Activated CD4-positive, alpha-beta T cell treated with anti-CD3 and anti-CD28 coated beads for 36 hours (primary cell): ENCODE measurements at places on chromosomes 11 and 22.

DNA sequence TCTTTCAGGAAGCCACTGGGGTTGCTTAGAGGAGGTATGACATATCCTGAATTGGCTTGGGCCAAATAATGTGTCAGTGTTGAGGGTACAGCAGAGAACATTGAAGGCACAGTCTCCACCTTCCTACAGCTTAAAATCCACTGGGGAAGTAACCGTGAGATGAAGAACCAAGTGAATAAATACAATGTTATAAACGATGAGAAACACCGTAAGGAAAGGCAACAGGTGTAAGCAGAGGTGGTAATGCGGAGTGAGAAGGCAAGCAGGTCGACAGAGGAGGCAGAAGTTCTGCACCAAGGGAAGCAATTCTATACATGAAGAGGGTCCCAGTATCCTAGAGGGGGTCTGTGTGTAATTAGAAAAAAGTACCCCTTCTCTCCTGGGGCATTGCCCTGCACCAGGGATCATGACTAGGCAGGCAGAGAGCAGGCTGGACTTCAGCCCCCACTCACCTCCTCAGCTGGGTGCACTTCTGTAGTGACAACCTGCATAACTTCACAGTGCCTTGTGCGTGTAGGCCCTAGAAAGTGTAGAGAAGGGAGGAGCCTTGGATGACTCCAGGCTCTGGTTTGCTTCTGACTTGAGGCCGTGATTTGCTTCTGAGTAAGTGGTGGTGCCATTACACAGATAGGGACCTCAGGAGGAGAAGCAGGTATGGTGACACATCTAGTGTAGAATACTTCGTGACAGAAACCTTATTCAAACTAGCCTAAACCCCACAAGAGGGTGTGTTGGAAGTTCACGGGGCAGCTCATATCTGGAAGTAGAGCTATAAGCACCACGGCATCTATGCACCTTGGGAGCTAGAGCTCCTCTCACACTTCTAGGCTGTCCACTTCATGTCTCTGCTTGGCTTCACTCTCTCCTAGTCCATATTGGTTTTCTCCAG is 4.9 kb downstream of the MYOD1 start:
- DNase-seq: no peak

DNA sequence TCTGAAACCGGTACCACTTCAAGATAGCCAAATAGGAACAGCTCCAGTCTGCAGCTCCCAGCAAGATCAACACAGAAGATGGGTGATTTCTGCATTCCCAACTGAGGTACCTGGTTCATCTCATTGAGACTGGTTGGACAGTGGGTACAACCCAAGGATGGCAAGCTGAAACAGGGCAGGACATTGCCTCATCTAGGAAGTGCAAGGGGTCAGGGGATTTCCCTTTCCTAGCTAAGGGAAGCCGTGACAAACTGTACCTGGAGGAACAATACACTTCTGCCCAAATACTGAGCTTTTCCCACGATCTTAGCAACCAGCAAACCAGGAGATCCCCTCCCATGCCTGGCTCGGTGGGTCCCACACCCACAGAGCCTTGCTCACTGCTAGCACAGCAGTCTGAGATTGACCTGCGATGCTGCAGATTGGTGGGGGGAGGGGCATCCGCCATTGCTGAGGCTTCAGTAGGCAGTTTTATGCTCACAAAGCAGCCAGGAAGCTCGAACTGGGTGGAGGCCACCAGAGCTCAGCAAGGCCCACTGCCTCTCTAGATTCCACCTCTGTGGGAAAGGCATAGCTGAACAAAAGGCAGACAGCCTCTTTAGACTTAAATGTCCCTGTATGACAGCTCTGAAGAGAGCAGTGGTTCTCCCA is 59.9 kb upstream of the C11orf58 start:
- DNase-seq: no peak

- DNase-seq: no peak
These were observed 9.7 kb downstream of the ADORA2A start for GRCh38 chr22:24437091-24437490.

DNA sequence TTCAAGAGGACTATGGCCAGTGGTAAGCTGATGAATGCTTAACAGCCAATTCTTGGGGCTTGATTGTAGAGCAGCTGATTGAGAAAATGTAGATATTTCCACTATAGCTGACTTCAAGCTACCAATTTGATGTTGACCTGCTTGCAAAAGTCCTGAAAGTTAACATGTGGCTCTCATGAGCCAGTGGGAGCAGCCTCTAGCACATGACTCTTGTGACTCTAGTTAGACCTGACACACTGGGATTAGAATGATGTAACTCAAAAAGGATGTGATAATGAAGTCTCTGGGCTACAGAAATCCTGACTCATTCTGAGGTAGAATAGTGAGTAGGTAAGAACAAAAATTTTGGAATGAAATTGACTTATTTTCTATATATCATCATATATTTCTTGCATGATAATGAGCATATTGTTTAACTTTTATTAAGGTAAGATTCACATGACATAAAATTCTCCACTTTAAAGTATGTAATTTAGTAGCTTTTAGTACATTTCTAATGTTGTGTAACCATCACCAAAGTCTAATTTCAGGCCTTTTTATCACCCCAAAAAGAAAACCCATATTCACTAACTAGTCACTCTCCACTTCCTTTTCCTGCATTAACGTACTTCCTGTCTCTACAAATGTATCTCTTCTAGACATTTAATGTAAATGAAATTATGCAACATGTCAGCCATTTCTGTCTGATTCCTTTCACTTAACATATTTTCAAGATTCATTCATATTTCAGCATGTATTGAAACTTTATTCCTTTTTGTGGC is 16.1 kb upstream of the OR52H1 start:
- no peak for DNase-seq

DNA sequence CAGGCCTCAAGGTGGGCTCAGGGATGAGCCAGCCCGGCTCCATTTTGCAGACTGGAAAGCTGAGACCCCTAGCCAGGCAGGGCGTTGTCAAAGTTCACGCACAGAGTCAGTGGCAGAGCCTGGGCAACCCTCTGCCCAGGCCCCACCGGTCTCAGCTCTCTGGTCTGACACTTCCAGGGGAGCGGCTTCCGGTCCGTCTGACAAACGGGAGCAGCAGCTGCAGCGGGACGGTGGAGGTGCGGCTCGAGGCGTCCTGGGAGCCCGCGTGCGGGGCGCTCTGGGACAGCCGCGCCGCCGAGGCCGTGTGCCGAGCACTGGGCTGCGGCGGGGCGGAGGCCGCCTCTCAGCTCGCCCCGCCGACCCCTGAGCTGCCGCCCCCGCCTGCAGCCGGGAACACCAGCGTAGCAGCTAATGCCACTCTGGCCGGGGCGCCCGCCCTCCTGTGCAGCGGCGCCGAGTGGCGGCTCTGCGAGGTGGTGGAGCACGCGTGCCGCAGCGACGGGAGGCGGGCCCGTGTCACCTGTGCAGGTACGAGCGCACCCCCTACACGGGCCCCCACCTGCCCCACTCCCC is 36.0 kb downstream of the CD6 start:
- no peak for DNase-seq

GRCh38 chr22:40444178-40444831 is 73.9 kb downstream of the SGSM3 start:
- DNase-seq: no peak

- DNase-seq: no peak
These were observed 6.2 kb upstream of the YPEL1 start for GRCh38 chr22:21741790-21742189.

DNA sequence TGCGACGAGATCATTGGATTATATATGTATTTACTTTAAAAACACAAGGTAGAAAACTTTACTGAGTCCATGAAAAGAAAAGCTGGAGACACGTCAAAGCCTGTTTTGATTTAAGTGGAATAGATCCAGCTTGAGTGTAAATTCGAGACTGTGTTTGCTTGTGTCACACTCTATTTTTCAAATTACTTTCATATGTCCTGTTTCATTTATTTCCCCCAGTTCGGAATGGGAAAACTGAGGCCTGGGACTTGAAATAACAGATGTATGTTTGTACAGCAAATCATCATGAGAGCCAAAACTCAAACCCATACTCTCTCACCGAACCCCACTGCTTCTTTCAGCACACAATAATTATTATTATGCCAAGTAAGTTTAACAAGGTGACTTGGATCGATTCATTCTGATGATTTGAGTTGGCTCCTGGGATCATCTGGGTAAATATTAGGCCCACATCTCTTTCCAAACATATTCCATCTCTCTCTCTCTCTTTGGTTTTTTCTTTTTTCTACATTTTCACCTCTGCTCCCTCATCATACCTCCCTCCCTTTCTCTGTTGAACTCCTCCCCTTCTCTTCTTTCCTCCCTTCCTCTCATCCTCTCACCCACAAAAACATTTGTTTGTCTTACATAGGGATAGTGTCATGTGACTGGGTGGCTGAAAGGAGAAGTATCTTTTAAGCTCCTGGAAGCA is 21.2 kb downstream of the FZD4 start:
- no peak for DNase-seq

DNA sequence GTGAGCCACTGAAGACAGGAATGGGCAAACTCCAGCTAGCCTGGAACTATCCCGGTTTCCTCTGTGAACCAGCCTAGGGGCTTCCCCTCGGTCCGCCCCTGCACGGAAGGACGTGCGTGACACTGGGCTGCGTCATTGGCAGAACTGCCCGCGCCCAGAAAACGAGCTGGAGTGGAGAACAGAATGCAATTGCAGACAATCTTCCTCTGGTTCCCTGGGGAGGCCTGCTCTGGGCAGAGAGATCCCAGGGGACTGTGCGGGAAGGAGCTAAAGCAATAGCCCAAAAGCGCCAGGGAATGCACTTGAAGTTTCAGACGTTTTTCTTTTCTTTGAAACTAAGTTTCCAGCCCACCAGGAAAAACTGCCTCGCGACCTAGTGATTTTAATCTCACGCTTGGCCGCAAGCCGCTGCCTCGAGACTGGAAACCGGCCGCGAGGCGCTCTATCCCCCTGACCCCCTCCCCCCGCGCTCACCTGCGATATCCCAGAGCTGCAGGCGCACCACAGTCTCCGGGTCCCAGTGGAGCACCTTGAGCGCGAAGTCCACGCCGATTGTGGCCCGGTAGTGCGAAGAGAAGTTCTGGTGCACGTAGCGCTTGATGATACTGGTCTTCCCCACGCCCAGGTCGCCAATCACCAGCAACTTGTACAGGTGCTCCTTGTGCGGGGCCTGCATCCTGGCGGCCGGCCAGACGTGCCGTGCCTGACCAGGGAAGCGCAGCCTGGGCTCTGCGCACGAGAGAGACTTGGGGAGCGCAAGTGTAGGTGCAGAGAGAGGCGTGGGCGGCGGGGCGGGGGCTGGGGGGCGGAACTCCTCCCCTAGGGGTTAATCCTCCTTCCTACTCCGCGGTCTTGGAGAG is at the start of gene RAB38:
Gene RAB38 (minus strand): TSS at position 735 of the 860 bp plus-strand sequence. CDS start 59 bp downstream, at position 676.
- DNase-seq: peak; percentile 83
